ENCODE measurements at places on chromosomes 6 and 20.

DNA sequence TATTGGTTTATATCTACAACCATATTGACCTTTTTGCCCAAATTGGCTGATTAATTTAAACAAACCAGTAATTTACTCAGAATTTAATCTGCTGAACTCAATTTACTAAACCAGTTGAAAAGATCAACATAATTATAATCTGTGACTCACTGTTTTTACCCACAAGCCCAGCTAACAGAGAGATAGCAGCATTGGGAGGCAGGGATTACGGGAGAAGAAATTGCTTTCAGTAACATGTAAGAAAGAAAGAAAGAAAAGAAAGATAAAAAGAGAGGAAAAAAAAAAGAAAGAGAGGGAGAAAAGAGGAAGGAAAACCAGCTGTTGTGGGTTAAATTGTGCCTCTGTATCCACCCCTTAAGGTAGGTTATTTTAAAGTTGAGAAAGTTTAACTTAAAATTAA, 13.3 kb upstream of the RHAG start:
- no peak for DNase-seq

DNA sequence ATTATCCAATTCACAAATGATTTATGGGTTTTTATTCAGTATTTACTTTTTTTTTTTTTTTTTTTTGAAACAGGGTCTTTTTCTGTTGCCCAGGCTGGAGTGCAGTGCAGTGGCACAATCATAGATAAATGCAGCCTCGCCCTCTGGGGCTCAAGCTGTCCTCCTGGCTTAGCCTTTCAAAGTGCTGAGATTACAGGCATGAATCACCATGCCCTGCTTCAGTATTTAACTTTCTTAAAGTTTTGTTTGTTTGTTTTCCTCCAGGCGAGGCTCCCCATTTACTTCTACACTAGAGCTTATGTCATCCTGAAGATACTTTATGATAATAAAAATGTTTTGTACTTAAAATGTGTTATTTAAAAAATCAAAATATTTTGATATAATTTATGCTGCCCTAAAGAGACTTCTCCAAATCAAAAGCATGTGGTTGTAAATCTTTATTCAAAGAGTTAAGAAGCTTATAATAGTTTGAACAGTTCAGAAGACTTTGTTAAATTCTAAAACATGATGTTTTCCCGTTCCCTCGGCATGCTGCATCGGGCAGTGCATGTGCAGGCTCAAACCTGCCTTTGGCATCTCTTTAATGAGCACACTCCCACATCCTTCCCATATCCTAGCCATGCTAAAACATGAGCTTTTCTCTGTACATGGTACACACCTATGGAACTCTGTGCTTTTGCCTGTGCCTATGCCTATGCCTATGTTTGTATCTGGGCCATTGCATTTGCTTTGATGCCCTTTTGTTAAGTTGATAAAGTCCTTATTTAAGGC, 11.0 kb downstream of the SMPDL3A start:
- DNase-seq: no peak

DNA sequence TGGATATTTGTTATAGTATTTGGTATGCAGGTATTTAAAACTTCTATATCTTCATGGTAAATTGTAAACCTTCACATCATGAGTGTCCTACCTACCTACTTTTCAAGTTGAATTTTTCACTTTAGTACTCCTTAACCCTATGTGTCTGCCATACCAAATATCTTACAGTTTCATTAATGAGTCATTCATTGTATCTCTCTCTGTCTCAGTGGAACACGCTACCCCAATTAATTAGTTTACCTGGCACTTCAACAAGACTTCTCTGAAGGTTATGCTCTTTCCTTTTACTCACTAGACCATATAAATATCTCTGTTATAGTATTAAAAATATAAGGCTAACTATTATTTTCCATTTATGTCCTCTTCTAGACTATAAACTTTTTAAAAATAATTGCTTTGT, 123.9 kb upstream of the GJE1 start:
- no peak for DNase-seq

DNA sequence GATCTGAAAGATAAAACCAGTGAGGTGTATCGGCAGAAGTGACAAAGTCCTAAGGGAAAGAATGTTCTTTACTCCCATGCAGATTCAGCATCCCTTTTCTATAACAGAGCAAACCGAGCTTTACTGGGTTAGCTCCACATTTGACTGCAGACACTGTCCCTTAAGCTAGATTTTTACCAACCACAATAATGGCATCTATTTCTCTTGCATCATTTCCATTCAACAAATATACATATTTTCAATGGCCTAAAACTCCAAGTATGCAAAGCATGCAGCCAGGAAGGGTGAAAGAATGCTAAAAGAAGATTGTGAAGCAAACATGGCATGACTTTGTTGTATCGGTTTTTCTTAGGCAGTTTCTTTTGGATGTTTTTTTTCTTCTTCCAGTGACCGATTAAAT, 255.4 kb downstream of the OGFRL1 start:
- no peak for DNase-seq

GRCh38 chr6:136737374-136737844, 54.9 kb downstream of the MAP3K5 start:
- no peak for DNase-seq

DNA sequence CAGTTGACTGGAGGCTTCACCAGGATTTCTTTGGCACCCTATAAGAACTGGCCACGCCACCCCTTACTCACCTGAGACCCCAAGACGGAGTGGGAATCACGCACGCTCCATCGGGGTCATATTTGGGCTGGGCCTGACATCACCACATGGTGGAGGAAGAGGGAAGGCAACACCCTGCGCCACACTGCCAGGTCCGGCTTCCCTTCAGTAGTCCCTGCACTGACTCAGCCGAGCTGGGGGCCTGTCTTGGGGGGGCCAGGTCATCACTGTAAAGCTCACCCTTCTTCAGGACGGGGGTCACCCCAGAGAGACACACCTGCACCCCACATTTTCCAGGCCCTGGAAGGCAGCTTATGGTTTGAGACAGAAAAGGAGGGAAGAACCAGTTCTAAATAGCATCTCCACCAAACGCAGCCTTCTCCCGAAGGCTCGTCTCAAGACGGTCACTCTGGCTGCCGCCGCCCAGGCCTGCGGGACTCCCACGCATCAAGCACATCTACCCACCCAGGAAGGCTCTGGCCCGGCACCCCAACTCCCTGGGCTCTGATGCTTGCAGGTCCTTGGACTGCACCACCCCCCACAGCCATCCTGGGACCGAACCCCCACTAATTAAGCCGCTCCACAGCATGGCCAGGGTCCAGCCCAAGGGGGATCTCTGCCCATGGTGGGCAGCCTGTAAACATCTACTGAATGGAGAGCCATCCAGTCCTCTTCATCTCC, 51.8 kb downstream of the GINS1 start:
- no peak for DNase-seq

GRCh38 chr6:53811082-53811481, 16.3 kb downstream of the LRRC1 start:
- DNase-seq: no peak

GRCh38 chr6:40543776-40544175, 43.4 kb downstream of the LRFN2 start:
- no peak for DNase-seq

- DNase-seq: no peak
Measured at GRCh38 chr6:132819405-132820161, 5.2 kb downstream of the RPS12 start.

DNA sequence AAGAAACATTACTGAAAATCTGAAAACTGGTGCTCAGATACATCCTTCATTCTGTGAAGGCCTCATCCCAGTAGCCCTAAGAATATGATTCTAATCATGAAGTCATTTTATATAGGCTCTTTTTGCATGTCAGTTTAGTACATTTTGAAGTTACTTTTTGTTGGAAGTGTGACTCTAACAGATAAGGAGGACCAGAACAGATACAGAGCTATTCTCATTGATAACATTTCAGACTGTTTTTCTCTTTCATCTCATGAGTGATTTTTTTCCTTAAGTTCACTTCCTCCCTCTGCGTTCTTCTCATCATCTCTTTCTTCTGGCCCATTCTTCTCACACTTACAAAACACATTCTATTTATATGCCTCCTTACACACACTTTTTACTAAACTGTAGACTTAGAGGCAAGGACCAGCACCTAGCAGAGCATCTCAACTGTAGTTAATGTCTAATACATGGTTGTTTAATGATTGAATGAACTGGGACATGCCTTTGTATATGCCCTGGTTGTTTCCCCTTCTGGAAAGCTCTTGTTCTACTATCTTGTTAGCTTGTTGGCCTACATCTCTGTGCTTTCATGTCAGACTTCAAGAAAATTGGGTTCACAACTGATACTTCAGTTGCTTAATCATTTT, 8.7 kb downstream of the CTNNBL1 start:
- DNase-seq: no peak

DNA sequence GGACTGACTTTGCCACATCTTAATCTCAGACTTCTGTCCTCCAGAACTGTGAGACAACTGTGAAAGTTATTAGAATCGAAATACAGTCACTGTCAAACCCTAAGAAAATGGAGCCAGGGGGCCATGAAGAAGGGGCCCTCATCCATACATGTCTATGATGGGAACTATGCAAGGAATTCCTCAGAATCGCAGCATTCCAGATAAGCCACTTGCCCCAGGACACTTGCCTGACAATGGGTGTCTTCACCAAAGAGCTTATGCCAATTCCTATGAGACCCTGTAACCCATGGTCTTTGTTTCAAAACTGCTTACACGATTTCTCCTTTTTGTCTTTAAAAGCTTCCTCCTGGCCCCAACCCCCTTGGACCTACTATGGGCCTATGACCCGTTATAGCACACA, 90.4 kb upstream of the FOXP4 start:
- DNase-seq: no peak

DNA sequence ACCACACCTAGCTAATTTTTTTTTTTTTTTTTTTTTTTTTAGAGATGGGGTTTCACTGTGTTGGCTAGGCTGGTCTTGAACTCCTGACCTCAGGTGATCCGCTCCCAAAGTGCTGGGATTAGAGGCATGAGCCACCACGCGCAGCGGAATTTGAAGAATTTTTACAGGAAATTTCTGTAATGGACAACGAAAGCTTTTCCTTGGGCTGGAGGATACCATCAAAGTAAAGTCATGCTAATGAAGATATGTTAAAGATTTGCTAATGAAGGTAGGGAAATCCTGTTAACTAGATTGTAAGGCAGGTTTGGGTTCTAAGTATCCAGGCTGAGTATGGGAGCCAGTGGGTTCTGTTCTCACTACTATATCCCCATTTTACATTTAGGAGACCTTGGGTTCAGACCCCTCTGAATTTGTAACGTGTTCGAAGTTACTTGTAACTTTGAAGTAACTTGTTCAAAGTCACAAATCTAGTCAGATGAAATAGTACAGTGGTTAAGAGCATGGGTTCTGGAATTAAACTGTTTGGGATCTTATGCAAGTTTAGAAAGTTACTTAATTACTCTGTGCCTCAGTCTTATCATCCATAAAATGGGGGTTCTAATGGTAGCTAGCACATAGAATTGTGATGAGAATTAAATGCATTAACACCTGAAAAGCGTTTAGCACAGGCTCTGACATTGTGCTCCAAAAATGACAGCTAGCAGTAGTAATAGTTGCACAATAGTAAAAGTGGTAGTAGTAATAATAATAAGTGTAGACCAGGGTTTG, 123.4 kb upstream of the GPR6 start:
- DNase-seq: no peak

- DNase-seq: peak; percentile 65
Measured at GRCh38 chr6:137536104-137536773, 42.0 kb upstream of the OLIG3 start.

DNA sequence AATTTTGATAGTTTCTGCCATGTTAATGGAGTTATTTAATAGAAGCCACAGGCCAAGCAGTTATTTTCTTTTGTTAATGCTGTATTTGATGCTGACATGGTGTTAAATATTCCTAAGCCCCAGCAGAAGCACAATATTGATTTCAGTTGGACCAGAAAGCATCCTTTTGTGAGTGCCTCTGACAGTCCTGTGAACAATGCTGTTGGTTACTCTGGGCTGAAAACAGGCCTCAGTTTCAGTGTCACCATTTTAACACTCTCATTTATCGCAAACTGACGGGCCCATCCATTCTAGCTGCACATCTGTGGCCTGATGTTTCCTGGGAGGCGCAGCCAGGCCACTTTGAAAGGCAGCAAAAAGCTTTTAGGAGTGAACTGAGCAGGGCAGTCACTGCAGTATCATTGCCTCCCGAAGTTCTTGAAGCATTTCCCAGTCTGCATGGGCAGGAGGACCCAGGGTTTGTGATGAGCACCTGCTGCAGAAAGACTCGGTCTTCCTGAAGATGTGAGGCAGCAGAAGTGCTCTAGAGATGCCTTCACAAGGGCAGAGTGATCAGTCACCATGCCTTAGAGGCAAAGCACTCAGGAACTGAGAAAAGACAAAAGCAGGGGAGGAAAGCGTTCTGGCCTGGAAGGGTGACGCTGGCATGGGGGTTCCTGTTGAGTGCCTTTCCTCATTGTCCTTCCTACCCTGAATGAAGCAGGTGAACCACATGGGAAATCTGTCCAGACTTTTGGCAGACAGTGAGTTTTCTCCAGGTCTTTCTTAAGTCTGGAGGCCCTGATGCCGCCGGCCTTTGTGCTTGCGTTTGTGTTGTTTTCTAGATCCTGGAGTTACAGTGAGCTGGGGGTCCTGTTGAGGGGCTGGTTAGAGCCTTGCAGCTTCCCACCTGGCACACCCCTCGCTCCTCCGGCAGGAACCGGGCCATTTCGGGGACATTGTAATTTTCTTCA, 74.0 kb downstream of the ZDHHC14 start:
- DNase-seq: no peak

DNA sequence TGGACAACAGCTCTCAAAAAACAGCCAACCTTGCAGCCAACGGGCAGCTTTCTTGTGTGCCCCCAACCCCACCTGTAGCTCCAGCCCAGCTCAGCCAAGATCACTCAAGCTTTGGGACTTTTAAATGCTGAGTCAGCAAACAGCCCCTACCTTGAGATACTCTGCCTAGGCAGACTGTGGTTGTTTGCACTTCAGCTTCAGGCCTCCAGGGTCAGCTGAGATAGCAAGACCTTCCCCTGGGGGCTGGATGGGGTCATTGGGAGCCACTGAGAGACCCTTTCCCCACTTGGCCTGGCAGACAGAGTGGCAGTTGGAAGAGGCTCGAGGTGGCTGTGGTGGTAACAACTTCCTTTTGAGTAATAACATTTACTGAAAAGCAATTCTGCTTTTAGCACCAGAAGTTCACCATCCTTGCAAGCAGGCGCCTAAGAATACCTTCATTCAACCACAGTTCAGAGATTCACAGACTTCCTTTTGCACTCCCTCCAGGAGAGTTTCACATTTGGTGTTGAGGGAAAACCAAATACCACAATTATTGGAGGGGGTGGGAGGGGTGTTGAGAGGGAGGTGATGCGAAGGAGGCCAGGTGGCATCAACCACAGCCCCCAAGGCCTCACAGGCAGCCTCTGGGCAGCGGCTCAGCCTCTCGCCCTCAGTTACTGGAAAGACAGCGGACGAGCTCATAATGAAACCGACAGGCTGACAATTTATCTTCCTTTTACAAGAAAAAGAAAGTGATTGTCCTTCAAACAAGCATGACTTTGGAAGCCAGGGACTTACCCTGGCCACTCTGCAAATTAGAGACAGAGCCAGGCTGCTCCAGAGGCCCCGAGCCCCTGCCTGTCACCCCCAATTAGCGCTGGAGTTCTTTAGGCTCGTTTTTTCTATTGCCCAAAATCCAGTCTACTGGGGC, 148.1 kb downstream of the CEBPB start:
- peak; percentile 20 for DNase-seq

GRCh38 chr20:50892394-50892793, 38.8 kb downstream of the ADNP start:
- no peak for DNase-seq

- DNase-seq: no peak
Measured at GRCh38 chr6:89925826-89926225, 31.6 kb downstream of the GJA10 start.

- DNase-seq: no peak
Measured at GRCh38 chr6:157853018-157853805, 30.2 kb downstream of the SNX9 start.

GRCh38 chr6:95866732-95867131, 149.0 kb upstream of the FUT9 start:
- DNase-seq: no peak

- no peak for DNase-seq
Measured at GRCh38 chr20:11453430-11453829, 464.3 kb upstream of the BTBD3 start.

All from CD4-positive, alpha-beta T cell treated with Interleukin-6 for 4 hours (primary cell).